ENCODE measurements at places on chromosomes 3 and 15.

- no peak for DNase-seq
These were observed 143.2 kb upstream of the PRR20G start for GRCh38 chr3:127431066-127431465.

DNA sequence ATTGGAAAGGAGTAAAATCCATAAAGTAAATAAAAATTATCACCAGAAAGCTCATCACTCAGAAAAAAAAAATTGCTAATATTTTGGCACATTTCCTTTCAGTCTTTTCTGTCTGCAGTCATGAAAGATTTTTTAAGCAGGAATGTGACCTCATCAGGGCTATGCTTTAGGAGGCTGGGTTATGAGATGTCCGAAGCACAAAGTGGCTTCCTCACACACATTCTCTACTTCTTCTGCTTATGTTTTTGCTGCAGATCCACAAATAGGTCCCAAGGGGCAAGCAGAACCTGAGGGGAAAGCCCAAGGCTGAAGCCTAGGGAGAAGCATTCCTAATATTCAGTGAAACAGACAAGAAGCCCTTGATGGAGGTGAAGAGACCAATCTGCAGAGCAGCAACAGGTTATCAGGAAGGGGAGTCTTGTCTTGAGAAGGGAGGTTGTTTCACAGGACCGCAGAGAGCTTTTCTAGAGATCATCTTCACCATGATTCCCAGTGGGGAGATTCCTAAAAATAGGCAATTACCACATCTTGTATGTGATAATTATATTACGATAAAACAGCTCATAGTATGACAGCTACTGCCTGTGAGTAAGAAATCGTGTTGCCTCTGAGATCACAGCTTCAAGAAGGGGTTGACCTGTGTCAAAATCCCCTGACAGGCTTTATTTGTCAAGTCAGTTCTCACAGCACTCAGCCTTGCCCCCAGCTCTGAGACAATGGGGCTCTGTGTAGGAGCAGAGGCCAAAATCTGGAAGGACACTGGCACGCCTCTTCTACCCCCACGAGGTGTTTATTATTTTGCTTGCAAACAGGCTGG is 60.5 kb downstream of the IGF2BP2 start:
- DNase-seq: no peak

DNA sequence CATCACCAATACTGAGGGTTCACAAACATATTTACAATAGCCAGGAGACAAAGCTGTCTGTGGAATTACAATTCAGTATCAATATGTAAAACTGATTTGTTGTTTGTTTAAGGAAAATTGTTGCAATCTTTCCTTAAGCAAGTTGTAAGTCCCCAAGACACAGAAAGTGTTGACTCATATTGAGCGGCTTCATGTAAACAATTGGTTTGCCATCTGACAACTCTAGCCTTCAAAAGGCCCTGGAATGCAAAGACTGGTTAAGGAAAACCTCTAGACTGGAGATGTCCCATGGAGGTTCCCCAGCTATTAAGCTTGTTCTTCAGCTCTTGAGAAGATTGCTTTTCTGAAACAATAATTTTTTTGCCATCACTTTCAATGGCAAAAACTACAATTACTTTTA is 283.7 kb upstream of the PROK2 start:
- no peak for DNase-seq

DNA sequence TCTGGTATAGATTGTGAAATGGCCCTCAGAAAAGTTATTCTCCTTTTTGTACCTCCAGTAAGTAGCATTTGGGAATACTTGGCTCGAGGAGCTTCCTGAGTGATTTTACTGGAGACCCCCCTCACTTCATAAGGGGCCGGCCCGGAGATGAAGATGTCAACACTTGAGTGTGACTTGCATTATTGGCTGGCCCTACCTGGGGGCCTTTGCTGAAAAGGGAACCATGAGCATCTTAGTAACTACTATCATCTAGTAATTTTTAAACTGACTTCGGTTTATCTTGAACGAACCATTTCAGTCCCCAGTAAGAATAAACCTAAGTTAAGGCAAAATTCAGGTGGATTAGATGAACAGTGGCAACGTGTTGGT is 1.3 kb downstream of the FAIM start:
- no peak for DNase-seq

- no peak for DNase-seq
These were observed 104.9 kb downstream of the SOX14 start for GRCh38 chr3:137869022-137869421.

DNA sequence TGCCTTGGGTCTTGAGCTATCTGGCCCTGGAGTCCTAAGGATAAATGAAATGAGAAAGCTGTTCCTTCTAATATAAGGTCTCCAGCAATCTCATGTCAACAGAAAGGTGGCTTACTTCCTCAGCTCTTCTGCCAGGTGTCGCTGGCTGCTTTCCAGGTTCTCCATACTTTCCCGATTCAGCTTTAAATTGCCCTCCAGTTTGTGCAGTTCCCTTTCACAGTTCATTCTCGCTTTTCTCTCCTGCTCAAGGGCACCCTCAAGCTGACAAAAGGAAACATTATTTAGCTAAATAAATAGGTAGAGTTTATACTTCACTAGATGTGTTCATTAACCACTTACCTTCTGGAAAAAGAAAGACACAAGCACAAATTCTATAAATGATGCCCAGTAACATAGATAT is 73.0 kb downstream of the MYH15 start:
- DNase-seq: no peak
